ENCODE measurements at places on chromosomes 16 and 17. TPM values are rescaled to one million over a fixed set of nuclear protein-coding genes. Genes with fewer than 3 reads are reported as not detected.

The TNK1 gene
- total RNA-seq, result 4.0 TPM

The TBC1D3B gene
- total RNA-seq, result 1.7 TPM

The IRX3 gene
- total RNA-seq, result 3.2 TPM

The NPIPB6 gene
- total RNA-seq, result not detected

The LRRC45 gene
- 16.3 TPM for total RNA-seq

The SP6 gene
- 0.13 TPM for total RNA-seq

The CTRL gene
- 5.0 TPM for total RNA-seq

The ADAD2 gene
- 0.31 TPM for total RNA-seq

The ELOB gene
- total RNA-seq, result 216 TPM

The CD300LB gene
- total RNA-seq, result 1.0 TPM

The LSM12 gene
- 41.1 TPM for total RNA-seq

The TMC8 gene
- total RNA-seq, result 12.0 TPM

The MYH3 gene
- 3.5 TPM for total RNA-seq

The MAPT gene
- total RNA-seq, result 12.2 TPM

The GPR142 gene
- 1.1 TPM for total RNA-seq

The ABCC11 gene
- not detected for total RNA-seq

The SKAP1 gene
- 1.1 TPM for total RNA-seq

The DNAI2 gene
- total RNA-seq, result not detected

The CES5A gene
- not detected for total RNA-seq

The CDH5 gene
- 48.5 TPM for total RNA-seq

The PERCC1 gene
- total RNA-seq, result 0.74 TPM

All from gastroesophageal sphincter (tissue), 4 donors.